NCI-H748 treated with DMSO at 0.1 percent for 48 hours (cell line): ENCODE measurements at places on chromosomes 6 and 20.

GRCh38 chr6:88365230-88365629 is 199.1 kb upstream of the CNR1 start:
- DNase-seq: no peak

DNA sequence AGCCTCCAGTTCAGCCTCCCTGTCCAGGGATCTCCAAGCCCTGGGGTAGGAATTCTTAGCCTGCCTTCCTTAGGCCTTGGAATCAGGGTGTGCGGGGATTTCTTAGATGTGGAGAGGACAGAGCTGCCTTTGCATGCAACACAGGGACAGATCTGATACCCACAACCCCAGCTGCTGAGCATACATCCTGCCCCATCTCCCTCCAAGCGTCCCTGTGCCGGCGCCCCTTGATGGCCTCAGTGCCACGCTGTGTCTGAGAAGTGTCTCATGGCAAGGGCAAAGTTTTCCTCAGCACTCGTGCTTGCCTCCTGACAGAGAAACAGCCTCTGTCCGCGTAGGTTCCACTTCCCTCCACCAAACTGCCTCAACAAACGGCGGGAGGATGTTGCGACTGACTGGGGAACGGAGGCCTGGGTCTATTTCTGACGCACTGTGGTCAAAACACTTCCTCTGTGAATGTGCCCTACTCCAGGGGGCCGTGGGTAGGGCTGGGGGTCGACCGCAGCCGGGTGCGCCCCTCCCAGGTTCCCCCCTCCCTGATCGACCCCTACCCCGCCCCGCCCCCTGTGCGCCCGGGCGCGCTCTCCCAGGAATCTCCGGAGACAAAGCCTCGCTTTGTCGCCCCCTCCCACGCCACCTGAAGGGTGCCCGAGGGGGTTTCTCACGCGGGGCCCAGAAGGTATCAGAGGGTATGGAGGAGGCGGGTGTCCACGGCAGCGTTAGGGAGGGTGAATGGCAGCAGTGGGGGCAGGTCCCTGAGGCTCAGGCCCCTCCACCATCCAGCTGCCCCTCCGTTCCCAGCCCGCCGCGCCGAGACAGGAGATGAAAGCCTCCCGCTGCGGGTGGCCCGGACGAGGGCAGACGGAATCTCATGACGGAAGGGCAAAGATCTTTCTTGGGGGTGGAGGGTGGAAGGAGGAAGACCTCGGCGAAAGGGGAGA is 806 bp downstream of the MICAL1 start:
- DNase-seq: peak; percentile 39

- DNase-seq: no peak
Measured at GRCh38 chr20:63152322-63153253, 63.3 kb downstream of the YTHDF1 start.

GRCh38 chr20:16580620-16581019 is 7.4 kb upstream of the KIF16B start:
- DNase-seq: no peak
